ENCODE measurements at places on chromosomes 2 and 18.

DNA sequence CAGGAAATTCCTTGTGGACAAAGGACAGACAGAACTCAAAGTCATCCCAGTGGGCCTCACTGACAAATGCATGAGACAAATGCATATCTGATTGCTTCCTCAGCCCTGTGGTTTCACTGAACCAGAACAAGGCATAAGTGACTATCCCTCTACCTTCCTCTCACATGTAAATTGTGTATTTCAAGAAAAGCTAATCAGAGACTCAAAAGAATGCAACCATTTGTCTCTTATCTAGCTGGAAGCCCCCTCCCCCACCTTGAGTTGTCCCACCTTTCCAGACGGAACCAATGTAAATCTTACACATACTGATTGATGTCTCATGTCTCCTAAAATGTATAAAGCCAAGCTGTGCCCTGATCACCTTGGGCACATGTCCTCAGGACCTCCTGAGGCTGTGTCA, 102.0 kb upstream of the TMEM200C start:
- DNase-seq: no peak

DNA sequence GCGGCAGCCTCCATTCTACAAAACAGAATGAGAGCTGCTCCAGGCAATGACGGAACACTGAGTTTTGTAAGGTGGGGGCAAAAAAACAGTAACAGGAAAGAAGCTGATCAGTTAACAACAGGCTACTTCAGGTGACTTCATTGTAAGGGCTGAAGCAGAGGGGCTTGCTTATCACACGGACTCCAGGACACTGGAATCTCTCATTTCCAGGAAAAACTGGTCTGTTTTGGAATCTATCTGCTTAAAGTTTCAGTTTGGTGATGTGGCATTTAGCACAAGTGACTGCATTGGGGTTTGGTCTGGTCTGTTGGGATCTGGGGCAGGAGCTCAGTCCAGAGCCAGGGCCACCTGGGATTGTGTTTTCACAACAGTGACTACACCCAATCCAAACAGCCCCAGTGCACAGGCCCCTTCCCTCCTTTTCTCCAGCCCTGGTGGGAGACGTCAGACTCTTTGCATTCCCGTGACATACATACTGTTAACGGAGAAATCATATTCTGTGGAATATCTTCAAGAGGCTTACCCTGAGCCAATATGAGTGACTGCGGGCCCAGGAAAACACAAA, 14.1 kb downstream of the AMER3 start:
- DNase-seq: no peak

- no peak for DNase-seq
Observed at GRCh38 chr18:2919600-2919999, 72.8 kb downstream of the EMILIN2 start.

GRCh38 chr2:40783704-40784103, 331.8 kb upstream of the SLC8A1 start:
- no peak for DNase-seq

GRCh38 chr18:76803814-76804213, 18.5 kb upstream of the ZNF236 start:
- peak; percentile 39 for DNase-seq

GRCh38 chr2:68203587-68203986, 45.9 kb downstream of the PNO1 start:
- no peak for DNase-seq

- no peak for DNase-seq
Observed at GRCh38 chr18:5030636-5031035, 166.4 kb downstream of the AKAIN1 start.

GRCh38 chr2:217118559-217119284, 258.9 kb upstream of the TNP1 start:
- no peak for DNase-seq

DNA sequence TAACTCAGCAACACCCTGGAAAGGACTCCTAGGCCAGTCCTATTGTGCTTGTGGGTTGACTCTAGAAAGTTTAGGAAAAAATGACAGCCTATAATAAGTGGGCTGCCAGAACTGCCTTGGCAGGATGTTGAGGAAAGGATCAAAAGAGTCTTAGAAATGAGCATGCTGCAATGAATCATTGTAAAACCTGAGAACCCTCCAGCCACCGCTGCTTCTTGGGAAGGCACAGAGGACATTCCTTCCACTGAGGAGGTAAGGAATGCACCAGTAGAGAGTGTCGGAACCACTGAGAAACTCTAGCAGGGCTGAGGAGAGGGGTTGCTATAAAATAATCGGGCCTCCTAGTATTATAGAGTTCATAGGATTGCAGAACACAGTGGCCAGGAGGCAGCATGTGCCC, 146.7 kb upstream of the SMIM21 start:
- no peak for DNase-seq

DNA sequence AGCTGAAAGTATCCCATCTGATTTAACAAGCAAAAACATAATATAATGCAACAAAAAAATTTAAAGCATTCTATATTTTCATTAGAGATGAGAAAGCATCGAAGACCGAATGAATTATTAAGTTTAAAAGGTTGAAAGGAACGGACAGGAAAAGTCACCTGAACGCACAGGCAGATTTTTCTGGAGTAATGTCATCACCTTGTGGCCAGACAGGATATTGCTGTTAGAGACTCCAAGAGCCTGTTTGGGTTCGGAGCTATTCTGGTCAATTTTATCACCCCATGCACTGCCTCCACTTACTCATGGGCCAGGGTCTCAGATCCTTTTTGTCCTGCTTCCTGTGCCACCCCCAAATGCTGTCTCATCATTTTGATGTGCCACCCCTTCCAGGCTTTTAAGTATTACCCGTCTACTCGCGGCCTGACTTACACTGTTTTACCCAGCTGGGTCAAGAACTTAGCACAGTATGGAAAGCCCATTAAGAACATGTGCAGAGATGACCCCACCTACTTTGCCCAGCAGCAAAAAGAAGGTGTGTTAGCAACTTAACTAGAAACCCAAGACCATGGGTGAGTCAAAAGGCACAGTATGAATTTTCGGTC, 27.3 kb downstream of the GKN2 start:
- peak; percentile 19 for DNase-seq

DNA sequence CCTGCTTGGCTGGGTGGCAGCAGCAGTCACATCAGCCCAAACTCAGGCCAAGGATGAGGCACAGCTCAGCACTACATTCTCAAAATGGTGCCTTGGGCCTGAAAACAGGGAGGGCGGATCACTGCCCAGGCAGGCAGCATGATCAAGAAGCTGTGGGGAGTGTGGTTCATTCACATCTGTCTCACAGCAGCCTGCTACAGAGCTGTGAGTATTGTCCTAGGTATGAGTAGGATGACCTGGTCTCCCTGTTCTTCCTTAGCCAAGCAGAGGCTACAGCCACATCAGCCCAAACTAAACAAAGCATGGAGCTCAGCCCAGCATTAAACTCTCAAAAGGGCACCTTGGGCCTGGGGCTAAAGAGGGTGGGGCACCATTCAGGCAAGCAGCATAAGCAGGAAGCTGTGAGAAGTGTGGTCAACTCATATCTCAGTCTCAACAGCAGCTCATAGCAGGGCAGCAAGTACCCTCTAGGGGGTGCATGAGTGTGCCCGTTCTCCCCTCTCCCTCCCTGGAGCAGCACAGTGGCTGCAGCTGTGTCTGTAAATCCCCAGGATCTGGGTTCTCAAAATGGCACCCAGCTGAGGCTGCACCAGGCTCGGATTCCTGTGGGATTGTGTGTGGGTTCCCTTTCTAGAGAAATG, 139.6 kb downstream of the TRABD2A start:
- DNase-seq: no peak

DNA sequence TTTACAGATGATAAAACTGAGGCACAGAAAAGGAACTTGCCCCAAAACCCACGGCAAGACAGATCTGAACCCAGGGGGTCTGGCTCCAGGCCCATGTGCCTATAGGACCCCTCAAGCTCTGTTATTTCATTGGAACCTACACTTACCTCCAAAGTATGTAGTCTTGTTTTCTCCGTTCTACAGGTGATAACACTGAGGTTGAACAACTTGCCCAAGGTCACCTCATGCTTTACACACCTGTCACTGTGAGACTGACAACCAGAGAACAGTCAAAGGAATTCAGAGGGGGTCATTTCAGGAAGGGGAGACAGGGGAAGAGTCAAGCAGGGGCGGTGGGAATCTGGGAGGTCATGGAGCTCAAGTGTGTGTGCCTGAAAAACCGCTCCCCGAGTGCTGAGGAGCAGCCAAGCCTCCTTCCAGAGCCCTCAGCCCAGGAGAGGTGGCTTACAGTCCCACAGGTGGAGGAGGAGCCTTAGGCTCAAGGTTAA, 47.7 kb downstream of the SERTAD2 start:
- no peak for DNase-seq

DNA sequence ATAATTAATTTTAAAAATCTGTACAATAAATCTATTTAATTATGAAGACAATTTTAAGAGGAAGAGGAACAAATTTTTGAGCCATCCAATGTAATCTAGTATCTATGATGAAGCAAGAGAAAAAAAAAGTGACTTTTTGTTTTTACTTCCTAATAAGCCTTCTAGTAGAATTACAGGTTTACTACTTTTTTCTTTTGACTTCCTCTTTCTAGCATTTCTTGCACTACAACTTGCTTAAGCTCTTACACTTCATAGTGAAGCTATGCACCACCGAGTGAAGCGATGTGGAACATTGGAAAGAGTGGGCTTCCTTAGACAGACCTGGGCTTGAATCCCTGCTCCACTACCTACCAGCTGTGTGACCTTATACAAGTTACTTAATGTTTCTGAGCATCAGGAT, 2.1 kb downstream of the SERPINB2 start:
- no peak for DNase-seq

- no peak for DNase-seq
Observed at GRCh38 chr2:179307616-179308371, 43.2 kb upstream of the SESTD1 start.

DNA sequence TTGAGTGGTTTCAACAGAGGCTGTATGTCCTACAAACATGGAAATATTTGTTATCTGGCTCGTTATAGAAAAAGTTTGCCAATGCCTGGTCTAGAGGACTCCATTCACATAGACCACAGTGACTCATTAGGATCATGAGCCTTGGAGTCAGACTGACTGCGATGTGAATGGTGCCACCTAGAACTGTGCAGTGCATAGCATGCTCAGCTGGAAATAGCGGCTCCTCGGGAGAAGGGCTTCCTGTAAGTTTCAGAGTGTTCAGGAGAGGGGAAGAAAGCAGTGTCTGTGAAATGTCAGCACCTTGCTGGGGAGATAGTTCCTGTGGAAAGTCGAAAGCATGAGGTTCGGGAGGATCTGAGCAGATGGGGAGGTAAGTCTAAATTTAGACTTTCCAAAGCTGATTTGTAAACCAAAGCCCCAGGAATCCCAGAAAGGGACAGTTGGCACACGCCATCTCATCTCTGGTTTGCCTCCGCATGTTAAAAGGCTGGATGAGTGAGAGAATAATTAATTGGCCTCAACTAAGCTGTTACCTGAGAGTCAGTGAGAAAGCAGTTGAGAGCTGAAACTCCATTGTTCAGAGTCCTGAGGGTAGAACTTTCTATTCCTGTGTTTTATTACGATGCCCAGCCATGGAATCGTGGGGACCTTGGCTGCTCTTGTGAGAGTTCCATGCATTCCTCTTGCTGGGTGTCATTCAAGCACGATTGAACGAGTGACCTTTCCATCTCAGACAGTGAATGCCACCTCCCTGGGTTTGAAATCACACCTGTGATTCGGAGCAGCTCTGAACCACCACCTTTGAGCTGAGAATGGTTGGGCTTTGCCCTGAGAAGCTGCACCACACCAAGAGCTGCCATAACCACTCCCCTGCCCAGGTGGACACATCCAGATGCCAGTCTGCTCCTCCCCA, 99.5 kb downstream of the MAPK4 start:
- no peak for DNase-seq
